ENCODE measurements at places on chromosomes 6 and 20.

DNA sequence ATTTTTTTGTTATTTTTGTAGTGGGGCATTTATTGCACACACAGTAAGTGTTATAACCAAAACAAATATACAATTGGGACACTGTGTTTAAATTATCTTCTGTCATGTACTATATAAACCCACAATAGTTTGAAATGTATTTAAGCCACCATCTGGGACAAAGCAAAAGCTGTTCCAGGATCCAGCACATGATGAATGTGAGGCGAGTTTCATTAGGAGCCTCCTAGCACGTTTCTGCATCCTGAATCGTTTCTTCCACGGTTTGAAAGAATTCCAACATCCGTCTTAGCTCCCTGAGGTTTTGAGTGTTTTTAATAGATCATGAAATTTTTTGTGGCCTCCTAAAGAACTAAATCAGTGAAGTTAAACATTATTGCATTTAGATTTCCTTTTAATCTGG is 65.8 kb downstream of the EYA4 start:
- DNase-seq, result no peak

- DNase-seq, result no peak
Measured at GRCh38 chr6:96947055-96947454, 22.5 kb downstream of the KLHL32 start.

GRCh38 chr6:33453393-33454008 is 875 bp upstream of the ZBTB9 start:
- peak; percentile 56 for DNase-seq

GRCh38 chr6:80197474-80197873 is 91.0 kb downstream of the BCKDHB start:
- no peak for DNase-seq

- no peak for DNase-seq
Measured at GRCh38 chr20:13284830-13285229, 63.8 kb downstream of the ISM1 start.

DNA sequence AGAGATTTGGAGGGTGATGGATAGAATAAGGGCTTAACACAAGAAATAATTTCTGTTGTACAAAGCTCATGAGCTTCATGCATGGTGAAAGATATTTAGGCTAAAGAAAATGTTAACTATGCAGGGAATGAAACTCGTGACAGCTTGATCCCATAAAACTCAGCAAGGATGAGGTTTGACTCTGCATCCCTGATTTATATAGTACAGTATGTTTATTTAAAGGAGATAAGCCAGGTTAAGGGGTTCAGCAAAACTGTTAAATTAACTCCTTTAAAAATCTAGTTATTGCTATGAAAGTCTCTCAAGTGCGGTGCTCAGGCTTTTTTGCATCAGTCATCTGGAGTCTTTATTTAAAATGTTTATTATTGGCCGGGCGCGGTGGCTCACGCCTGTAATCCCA is 326.4 kb downstream of the LAMA2 start:
- no peak for DNase-seq

DNA sequence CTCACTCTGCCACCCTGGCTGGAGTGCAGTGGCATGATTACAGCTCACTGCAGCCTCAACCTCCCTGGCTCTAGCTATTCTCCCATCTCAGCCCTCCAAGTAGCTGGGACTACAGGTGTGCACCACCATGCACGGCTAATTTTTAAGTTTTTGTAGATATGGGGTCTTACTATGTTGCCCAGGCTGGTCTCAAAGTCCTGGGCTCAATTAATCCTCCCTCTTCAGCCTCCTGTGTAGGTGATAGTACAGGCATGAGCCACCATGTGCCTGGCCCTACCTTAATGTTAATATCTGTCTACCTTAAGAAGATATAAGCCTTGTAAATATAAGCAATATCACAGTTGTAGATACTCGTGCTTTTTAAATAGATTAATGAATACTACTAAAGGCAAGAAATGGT is 16.7 kb downstream of the EEF1A1 start:
- DNase-seq, result peak; percentile 37

DNA sequence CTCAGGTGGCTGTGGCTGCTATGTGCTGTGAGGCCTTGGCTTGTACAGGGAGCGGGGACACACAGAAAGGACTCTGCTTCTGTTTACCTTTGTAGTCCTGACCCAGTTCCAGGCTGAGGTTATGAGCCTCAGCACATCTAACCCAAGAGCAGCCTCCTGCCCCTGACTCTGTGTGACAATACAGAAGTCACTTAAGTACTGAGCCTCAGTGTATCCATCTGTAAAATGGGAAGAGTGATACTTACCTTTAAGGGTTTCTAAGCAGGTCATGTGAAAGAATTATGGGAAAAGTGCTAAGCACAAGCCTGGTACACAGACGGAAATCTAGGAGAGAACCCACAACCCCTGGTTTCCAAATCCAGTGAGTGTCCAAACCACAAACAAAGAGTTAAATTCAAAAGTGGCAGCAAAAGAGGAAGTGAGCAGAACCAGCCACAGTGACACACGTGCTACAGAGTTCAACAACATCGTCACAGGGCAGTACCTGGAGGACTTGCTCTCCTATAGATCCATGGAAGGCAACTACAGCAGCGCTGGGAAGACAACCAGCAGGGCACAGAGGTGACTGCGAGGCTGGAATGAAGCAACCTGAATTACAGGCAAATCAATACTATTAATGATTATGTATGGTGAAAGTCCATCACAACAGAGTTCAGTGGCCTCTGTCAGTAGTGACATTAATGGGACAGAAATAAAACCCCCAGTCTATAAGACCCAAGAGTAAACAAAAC is 12.5 kb downstream of the TRIM26 start:
- peak; percentile 77 for DNase-seq

- no peak for DNase-seq
Measured at GRCh38 chr6:17419189-17419575, 25.8 kb downstream of the CAP2 start.

DNA sequence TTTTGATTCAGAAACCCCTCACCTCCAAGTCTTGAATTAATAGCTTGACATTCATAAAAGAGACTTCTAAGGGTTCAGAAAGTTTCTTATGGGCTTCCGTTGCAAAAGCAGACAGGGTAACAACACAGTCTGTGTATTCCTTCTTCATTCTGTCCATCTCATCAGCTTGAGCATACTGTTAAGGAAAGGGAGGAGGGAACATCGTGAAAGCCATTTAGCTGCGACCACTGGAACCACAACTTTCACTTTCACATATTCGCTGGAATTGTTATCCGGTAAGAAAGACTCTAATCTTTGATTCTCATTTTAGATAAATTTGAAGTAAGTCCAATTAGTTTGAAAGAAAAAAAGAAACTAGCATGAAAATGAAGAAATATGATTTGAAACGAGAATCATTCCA is 174.4 kb downstream of the SYNE1 start:
- no peak for DNase-seq

DNA sequence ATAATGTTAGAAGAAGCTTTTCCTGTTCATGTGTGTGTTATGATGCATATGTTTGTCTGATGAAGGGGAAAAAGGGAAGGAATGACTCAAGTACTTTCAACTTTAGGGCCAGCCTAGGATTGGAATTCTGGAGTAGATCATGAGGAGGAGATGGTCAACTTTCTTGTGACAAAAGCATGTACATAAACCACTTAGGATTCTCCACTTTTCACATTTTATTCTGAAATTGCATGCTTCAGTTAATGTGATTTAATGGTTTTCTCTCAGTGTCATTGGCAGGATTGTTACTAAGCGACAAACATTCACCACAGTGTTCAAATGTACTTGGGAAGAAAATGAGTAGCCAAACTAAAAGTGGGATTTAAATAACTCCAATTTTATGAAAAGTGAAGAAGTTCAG is 80.1 kb downstream of the UTRN start:
- DNase-seq, result no peak

GRCh38 chr6:107511511-107511993 is 21.6 kb downstream of the SOBP start:
- no peak for DNase-seq

- no peak for DNase-seq
Measured at GRCh38 chr6:92376691-92377090, 1042.7 kb downstream of the EPHA7 start.

- DNase-seq, result no peak
Measured at GRCh38 chr6:45154679-45155078, 173.5 kb upstream of the RUNX2 start.

- DNase-seq, result no peak
Measured at GRCh38 chr6:139912735-139913400, 538.4 kb upstream of the CITED2 start.

- no peak for DNase-seq
Measured at GRCh38 chr20:35370751-35371150, 41.0 kb downstream of the UQCC1 start.

- DNase-seq, result no peak
Measured at GRCh38 chr20:17059465-17059864, 167.4 kb upstream of the PCSK2 start.

- no peak for DNase-seq
Measured at GRCh38 chr20:40754339-40754943, 65.4 kb upstream of the MAFB start.

GRCh38 chr6:105872249-105872648 is 213.9 kb upstream of the PRDM1 start:
- DNase-seq, result no peak

- DNase-seq, result no peak
Measured at GRCh38 chr20:58130156-58130555, 98.3 kb downstream of the ANKRD60 start.

GRCh38 chr6:148771896-148772554 is 25.2 kb downstream of the UST start:
- no peak for DNase-seq

GRCh38 chr20:35369804-35370203 is 42.0 kb downstream of the UQCC1 start:
- DNase-seq, result no peak

GRCh38 chr6:33577106-33577535 is 3.0 kb downstream of the BAK1 start:
- DNase-seq, result no peak

- no peak for DNase-seq
Measured at GRCh38 chr6:42028234-42029061, 21.9 kb upstream of the TAF8 start.
